ENCODE measurements at places on chromosomes 12 and 14.

- no peak for DNase-seq
These were observed 4.5 kb downstream of the RASSF8 start for GRCh38 chr12:25962932-25963525.

DNA sequence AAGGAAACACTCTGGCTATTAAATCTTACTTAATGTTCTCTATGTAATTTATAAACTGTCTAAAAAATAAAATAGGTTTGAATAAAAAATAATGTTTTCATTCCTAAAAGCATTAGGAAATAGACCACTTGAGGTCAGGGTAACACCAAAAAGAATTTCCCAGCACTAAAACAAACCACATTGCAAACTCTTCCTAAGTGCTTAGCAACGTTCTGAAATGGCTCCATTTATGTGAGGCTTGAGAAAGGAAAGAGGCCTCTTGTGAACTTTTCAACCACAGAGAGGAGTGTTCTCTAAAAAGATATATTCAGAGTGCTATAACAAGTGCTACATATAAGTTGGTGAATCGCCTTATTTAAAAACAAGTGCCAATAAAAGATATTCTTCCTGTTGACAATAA, 42.7 kb downstream of the ALX1 start:
- DNase-seq, result peak; percentile 87

GRCh38 chr12:21476949-21477348, 24.5 kb downstream of the RECQL start:
- DNase-seq, result no peak

GRCh38 chr14:96117101-96117897, 78.1 kb downstream of the C14orf132 start:
- DNase-seq, result no peak

GRCh38 chr12:119994892-119995658, 6.0 kb downstream of the BICDL1 start:
- DNase-seq, result no peak

DNA sequence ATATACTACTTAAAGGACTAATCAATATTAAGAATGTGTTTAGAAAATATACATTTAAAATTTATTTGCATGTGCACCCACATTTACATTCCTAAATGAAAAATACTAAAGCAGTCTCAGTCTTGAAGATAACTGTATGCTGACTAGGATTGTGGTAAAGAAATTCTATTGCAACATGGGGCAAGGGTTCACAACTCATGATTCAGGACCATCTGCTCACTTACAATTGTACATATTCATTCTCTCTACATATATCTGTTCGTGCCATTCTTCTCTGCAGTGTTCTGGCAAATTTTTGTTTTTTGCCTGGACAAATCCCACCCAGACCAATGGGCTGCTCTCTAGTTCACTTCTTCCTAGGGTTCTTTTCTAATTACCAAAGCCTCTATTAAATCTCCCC, 417.2 kb upstream of the NOVA1 start:
- DNase-seq, result no peak

- no peak for DNase-seq
These were observed 102.7 kb downstream of the DACT1 start for GRCh38 chr14:58740379-58740935.

DNA sequence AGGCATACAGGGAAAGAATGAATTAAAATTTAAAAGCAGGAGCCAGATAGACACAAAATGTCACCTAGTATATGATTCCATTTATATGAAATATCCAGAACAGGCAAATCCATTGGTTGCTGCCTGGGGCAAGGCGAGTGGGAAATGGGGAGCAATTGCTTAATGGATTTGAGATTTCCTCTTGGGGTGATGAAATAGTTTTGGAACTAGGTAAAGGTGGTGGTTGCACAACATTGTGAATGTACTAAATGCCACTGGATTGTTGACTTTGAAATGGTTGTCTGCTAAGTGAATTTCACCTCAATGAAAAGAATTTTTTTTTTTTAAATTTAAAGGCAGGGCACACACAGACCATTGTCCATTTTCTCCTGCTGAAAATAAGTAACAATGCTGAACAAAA, 61.9 kb downstream of the ABCC9 start:
- DNase-seq, result no peak

DNA sequence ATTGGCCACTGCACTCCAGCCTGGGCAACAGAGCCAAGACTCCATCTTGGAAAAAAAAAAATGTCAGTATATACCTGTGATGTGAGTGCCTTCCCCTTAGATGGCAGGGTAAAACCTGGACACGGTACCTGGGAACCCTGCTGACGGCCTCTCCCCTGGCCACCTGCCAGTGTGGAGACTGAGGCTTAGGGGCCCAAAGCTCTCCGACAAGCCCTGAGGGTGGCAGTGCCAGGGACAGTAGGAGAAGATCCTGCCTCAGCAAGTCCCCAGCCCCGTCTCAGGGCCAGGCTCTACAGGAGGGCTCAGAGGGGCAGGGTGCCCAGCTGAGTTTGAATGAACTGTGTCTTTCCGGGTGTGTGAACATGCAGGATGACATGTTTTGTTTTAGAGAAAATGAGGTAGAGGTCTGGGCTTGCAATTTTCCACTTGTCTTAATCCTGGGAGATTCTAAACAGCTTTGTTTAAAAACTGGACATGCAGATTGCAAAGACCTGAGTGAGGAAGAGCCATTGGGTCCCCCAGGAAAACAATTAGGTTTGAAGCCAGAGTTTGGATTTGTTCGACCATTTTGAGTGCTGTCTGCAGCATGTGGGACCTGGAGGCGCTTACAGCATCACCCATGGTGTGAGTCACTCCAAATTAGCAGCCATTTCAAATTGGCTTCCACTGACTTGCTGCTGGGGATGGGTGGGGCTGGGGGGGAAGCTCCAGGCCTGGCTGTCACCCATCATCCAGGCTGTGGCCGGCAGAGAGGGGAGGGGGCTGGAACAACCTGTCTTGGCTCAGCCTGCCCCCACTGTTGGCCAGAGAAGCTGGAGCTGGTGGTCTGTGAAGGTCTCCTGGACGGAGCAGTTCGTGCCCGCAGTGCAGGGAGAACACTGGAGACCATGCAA, 10.8 kb downstream of the TSPAN9 start:
- DNase-seq, result no peak

DNA sequence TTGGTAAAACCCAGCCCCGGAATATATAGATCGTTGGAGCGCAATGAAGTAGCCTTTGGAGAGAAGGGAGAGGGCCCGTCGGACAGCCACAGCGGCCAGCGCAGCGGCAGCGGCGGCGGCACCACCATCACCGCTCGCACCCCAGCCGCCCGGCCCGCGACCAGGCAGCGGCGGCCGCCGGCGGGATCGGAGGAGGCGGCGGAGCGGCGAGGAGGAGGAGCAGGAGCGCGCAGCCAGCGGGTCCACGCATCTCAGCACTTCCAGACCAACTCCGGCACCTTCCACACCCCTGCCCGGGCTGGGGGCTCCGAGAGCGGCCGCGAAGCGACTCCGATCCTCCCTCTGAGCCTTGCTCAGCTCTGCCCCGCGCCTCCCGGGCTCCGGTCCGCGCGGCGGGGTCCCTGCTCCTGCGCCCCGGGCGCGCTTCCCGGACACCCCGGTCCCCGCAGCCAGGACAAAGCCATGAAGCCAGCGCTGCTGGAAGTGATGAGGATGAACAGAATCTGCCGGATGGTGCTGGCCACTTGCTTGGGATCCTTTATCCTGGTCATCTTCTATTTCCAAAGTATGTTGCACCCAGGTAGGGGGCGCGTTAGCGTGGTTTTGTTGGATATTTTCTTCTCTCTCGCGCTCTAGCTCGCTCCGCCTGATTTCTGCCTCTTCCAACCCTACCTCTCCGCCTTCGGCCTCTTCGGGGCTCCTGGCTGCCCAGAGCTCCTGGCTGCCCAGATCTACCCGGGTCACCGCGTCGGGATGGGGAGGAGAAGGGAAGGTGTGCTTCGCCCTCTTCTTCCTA, 400 bp downstream of the CHST11 start:
- no peak for DNase-seq

GRCh38 chr12:93573552-93574223, 1.2 kb downstream of the SOCS2 start:
- DNase-seq, result no peak

- no peak for DNase-seq
These were observed 254.0 kb upstream of the ATP2B1 start for GRCh38 chr12:89962648-89963047.

GRCh38 chr12:56529656-56530055, 8.0 kb downstream of the RBMS2 start:
- no peak for DNase-seq

DNA sequence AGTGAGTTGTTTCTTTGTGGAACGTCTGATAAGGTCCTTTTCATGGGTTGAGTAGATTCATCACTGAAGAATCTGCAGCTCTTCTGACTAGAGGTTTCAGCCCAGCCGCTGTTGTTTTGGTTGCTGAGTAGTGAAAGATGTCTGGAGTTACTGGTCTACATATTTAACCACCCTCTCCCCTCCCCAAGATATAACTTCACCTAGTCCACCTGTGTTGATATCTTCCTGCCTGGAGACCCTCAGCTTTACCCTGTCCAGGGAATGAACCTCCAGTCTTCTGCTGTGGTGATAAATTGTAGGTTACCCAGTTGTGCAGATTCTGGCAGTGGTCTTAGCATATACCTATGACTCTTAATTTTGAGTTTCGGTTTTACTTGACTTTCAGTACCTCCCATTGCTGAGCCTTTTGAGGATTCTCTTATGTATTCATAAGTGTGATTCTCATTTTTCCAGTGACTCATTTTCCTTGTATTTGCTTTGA, 62.9 kb downstream of the CCDC91 start:
- no peak for DNase-seq

DNA sequence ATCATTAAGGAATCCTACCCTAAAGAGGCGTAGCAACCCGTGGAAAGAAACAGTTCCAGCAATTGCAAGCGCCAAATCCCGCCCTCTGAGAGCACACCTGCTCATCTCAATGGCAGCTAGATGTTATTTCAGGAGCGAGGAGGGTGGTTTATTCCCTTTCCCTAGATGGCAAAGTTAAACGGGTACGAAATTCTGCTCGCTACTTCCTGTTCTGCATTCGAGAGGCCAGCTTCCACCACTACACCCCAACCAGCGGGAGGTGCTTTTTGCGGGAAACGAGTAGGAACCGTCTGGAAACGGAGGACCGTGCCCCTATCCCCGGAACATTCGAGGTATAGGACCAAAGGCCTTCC, 536 bp downstream of the VPS29 start:
- no peak for DNase-seq

DNA sequence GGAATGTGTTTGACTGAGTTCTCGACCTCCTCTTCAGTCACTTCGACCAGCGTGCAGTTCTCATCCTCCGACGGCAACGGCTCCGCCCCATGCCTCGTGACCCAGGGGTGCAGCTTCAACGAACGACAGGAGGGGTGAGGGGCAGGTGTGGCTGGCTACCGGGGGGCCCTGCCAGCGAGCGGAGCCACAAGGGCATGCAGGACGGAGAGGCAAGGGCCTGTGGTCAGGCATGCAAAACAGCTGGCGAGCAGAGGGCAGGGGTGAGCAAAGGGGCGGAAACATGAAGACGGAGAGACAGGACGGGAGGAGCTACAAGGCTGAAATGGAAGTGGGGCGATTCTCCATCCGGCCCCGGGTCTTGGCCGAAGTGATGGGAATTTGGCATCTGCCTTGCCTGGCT, 38.7 kb downstream of the P2RX4 start:
- DNase-seq, result no peak

- DNase-seq, result no peak
These were observed 38.6 kb upstream of the YY1 start for GRCh38 chr14:100200311-100200710.

GRCh38 chr12:94637390-94638113, 12.8 kb downstream of the TMCC3 start:
- DNase-seq, result no peak

GRCh38 chr12:52575256-52575655, 1.6 kb upstream of the KRT74 start:
- DNase-seq, result no peak

DNA sequence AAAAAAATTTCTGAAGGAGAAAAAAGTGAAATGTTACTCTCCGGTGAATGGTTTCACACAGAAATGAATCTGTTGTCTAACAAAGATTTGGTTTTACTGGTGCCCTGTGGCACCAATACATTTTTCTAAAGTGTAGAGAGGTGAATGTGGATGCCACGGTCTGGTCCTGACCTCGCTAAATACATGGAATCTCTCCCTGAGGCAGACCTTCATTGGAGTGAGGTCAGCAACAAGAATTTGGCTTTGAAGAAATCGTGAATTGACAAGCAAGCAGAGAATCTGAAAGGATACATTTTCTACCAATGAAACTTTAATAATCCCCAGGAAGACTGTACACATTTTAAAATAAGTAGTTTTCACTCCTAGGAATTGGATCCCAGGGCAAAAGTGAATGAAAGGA, 81.2 kb upstream of the OTOGL start:
- no peak for DNase-seq

DNA sequence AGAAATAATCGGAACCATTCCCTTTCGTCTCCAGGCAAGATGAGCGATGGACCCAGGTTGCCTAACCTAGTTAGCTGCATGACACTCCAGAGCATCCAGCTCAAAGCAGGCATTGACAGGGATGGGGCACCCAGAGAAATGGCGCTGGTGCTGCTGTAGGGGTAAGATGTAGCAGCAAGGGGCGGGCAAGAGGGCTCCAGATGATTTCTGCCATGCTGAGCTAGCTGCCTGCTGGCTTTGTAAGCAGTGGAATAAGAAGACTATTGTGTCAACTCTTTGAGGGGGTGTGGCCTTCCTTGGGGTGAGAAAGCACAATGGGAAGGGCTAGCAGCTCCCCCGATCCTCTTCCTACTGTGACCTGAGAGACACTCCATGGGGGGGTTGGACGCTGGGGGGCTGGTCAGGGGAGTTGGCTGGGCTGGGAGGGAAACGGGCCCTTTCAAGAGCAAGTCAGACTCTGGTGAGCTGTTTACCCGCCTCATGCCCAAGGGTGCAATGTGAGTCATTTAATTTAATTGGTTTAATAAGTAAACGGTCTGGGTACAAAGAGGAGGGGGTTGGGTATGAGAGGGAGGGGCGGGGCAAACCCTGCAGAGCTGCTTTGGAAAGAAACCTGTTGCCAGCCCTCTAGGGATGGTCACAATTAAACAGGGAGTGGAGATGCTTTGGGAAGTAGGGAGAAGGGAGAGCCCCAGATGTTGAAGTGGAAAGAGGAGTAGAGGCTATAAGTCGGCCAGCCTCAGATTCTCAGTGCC, 50.5 kb downstream of the B4GALNT3 start:
- no peak for DNase-seq

Data from SK-N-MC (cell line).